MM.1S (cell line): ENCODE measurements at places on chromosomes 4 and X.

DNA sequence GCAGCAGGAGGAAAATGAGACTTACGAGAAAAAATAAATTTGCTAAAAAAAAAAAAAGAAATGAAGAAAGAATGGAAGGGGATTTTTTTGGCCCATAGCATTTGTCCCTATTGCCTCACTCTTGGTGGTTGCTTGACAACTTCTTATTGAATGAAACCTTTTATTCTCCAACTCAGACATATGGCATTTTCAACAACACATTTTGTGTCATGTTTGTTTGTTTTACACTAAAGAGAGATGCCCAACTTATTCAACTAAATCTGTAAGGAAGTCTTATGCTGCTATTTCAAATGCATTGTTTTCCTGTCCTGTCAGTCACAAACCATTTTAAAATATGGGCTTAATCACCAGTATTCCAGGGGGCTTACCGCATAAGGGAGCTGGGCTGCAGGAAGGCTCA, 409.1 kb upstream of the TENM3 start:
- DNase-seq: no peak

- peak; percentile 56 for DNase-seq
These were observed 27.1 kb upstream of the SLC9B1 start for GRCh38 chr4:103046416-103047290.

- no peak for DNase-seq
These were observed 22.6 kb upstream of the IGFBP7 start for GRCh38 chr4:57132743-57133137.

GRCh38 chrX:132984058-132984650, 25.7 kb upstream of the HS6ST2 start:
- no peak for DNase-seq

DNA sequence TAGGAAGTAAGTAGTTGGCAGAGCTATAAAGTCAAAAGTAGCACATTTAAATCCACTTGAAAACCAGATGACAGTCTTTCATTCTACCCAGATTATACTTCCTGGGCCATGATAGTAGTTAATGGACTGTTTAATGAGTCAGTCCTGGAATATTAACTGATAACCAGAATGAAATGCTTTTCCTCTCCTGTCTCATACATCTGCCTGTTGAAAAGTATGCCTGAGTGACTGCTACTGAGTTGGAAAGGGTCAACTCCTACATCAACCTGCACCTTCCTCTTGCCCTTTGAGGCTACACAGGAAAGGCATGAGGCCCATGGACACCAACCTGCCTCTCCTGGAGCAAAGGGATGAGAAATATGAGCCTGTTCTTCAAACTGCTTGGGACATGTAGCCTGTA, 36.0 kb upstream of the COX7B2 start:
- DNase-seq: no peak

GRCh38 chrX:4825550-4825949, 1112.1 kb upstream of the PRKX start:
- DNase-seq: peak; percentile 19

GRCh38 chrX:40253771-40254170, 156.0 kb upstream of the BCOR start:
- DNase-seq: no peak
